Pancreas (tissue), 10 donors: ENCODE measurements at places on chromosomes 13 and 19. TPM values are rescaled to one million over a fixed set of nuclear protein-coding genes. Genes with fewer than 3 reads are reported as not detected.

GRCh38 chr19:38792250-38793111 lies 3.5 kb downstream of the LGALS7B start:
- DNase-seq, result no peak

- DNase-seq, result no peak
Measured at GRCh38 chr13:101712026-101712348, 259.5 kb downstream of the ITGBL1 start.

DNA sequence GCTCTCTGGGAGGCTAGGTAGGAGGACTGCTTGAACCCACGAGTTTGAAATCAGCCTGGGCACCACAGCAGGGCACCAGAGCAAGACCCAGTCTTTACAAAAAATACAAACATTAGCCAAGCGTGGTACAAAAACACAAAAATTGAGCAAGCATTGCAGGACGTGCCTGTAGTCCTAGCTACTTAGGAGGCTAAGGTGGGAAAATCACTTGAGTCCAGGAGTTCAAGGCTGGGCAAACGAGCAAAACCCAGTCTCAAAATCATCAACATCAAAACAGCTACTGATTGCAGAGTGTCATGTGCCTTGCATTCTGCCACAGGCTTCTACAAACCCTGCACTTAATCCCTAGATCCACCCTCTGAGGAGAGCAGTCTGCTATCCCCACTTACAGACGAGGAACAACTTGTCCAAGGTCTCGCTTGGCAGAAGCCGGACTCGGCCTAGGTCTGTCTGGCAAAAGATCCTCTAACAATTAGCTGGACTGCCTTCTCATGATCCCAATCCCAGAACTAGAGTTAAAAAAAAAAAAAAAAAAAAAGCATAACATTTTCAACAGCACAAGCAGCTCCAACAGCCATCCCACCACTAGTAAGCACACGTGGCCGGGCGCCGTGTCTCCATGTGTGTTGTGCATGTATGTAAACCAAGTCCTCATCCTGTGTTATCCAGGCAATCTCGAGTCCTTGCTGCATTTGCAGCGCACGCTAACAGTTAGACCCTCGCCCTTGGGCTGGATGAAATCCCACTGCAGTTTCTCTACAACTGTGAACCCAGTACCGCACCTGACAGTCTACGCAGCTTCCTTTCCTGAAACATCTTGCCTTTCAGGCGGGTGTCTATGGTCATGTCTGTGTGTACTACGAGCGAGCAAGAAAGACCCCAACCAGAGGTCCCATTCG lies 2.0 kb downstream of the PPP6R1 start:
- no peak for DNase-seq

DNA sequence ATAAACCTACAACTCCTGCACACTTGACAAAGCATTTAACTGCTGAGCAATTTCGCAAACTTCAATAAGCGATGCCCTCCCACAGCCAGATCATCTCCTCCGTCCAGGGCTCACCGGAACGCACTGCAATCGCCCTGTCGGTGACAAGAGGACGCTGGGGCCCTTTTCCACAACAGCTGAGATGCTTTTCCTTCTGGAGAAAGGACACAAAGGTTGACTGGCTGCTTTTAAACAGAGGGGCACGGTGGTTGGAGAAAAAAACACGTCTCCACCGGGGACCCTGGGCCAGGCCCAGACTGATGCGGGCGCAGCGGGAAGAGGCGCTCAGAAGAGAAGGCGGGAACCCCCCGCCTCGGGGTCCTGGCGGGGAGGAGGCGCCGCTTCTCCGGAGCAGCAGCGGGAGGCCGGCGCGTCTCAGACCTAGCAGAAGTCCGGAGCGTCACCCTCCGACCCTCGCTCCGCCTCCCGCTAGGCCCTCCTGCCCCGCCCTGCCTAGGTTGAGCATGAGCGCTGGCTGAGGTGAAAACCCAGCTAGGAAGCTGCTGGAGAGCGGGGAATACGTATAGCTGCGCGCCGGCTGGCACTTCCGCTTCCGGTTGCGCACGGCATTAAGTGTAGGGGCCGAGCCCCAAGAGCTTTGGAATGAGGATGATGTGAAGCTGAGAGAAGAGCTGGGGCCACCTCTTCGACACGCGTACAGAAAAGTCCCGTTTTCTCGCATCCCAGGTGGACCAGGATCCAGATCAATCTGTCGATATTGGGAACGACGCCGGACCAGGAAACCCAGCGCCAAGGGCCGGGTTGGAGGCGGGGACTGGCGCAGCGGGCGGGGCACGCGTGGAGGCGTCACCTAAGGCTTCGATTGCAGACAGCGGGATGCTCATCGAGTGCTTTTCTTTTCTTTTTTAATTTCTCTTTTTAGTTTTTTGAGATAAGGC lies at the start of gene ZNF846:
Gene ZNF846 (minus strand): TSS at position 564 of the 938 bp plus-strand sequence. CDS start 3,788 bp downstream, outside the sequence.
- DNase-seq, result peak; percentile 92

- no peak for DNase-seq
Measured at GRCh38 chr13:29020314-29020713, 200.2 kb downstream of the MTUS2 start.

PPM1N gene
- 0.32 TPM for total RNA-seq
